ENCODE measurements at places on chromosomes 1 and 21.

DNA sequence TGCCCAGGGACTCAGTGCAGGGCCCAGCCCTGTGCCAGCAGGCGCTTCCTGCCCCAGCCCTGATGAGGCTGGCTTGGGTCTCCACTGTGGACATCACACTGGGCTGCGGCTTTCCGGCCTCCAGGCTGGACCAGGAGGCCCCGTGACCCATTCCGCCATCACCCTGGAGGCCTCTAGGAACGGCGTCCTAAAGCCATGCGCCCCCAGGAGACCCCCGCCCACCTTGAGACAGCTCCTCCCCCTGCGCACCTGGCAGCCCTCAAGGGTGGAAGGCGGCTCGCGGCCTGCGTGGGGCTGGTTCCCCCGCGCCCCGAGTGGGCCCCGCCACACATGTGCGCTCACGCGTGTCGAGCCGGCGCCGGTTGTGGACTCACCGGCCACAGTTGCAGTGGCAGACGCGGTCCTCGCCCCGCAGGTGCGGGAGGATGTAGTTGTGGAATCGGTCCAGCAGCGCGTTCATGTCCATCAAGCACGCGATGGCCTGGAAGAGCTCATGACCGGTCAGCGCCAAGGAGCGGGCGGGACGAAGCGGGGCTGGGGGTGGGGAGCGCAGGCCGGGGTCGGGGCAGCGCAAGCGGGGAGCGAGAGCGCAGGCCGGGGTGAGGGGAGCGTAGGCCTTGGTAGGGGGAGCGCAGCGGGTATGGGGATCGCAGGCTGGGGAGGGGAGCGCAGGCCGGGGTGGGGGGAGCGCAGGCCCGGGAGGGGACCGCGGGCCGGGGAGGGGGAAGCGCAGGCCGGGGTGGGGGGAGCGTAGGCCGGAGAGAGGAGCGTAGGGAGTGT lies 924 bp downstream of the TMEM240 start:
- DNase-seq: no peak

DNA sequence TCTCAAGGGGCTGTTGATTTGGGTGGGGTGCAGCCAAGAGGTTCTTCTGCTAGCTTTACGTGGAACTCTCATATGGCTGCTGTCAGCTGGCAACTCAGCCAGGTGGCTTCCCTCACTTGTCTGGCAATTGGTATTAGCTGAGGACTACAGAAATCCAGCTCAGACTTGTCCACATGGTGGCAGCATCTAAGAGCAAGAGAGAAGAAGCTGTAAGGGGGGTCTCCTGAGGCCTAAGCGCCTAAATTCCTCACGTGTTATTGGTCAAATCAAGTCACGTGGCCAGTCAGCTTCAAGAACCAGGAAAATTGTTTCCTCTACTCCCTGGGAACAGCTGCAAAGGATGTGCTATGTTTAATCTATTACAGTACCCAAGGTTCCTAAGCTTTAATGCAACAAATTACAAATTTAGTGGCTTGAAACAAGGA lies 4.2 kb upstream of the DYRK3 start:
- peak; percentile 59 for DNase-seq

DNA sequence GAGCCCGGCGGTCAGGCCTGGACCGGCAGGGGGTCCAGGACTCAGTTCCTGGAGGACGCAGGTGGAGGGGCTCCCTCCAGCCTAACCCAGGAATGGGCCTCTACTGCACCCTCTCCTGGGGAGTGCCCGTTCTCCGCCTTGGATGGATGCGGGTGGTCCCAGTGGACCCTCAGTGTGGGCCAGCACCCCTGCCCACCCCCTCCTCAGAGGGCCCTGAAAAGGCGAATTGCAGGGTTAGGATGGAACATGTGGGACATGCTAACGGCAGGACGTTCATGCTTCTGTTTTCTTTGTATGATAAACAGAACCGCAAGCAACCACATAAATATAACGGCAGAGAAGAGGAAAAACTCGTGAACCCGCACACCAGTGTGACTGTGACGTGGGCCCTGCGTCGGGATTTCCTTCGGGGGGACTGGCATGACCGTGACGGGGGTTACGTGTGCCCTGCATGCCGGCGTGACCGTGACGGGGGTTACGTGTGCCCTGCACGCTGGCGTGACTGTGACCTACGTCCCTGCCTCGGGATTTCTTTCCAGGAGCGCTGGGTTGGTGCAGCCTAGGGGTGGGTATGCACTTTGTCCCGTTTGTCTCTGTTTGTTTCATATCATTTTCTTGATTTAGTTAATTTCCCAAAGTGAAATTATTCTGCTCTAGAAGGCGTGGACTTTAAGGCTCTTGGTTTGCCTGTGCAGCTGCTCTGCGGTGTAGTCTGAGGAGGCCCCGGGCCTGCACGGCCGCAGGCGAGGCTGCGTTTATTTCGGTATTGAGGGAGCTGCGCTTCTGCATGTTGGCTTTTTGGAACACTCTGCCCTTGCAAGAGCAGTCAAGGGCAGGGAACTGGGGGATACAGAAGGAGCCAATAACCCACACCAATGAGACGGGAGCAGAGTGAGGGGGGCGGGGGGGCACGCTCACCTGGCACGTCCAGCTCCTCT lies 3.1 kb downstream of the FTCD start:
- peak; percentile 41 for DNase-seq

GRCh38 chr1:211543025-211543424 lies 35.9 kb downstream of the SLC30A1 start:
- DNase-seq: no peak

- no peak for DNase-seq
These were observed 71.0 kb downstream of the SIK1 start for GRCh38 chr21:43355925-43356289.

DNA sequence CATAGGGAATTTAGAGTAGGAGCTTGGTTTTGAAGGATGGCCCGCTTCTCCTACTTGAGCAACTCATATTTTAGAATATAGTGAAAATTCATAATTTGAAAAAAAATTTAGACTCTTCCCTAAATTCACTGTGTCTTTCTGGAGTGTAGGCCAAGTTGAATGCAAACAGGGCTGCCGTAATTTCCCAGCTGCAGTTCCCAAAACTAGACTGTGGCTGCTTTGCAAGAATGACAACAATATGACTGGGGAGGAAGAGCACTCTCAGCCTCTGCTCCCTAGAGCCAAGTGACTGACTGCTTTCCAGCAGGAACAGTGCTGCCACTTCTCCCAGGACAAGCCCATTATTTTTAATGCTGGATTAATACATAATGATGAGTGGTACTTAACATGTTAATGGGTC lies 209.0 kb downstream of the RHOU start:
- DNase-seq: no peak

- DNase-seq: no peak
These were observed 11.1 kb downstream of the MTX1 start for GRCh38 chr1:155219592-155220031.

GRCh38 chr21:18411565-18411964 lies 8.0 kb upstream of the TMPRSS15 start:
- no peak for DNase-seq

DNA sequence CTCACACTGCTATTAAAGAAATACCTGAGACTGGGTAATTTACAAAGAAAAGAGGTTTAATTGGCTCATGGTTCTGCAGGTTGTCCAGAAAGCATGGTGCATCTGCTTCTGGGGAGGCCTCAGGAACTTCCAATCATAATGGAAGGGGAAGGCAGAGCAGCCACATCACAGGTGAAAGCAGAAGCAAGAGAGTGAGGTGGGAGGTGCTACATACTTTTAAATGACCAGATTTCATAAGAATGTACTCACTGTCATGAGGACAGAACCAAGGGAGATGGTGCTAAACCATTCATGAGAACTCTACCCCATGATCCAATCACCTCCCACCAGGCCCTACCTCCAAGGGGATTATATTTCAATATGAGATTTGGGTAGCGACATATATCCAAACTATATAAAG lies 55.7 kb downstream of the MRPL39 start:
- no peak for DNase-seq

GRCh38 chr1:174194461-174194860 lies 35.1 kb downstream of the RABGAP1L start:
- DNase-seq: no peak

DNA sequence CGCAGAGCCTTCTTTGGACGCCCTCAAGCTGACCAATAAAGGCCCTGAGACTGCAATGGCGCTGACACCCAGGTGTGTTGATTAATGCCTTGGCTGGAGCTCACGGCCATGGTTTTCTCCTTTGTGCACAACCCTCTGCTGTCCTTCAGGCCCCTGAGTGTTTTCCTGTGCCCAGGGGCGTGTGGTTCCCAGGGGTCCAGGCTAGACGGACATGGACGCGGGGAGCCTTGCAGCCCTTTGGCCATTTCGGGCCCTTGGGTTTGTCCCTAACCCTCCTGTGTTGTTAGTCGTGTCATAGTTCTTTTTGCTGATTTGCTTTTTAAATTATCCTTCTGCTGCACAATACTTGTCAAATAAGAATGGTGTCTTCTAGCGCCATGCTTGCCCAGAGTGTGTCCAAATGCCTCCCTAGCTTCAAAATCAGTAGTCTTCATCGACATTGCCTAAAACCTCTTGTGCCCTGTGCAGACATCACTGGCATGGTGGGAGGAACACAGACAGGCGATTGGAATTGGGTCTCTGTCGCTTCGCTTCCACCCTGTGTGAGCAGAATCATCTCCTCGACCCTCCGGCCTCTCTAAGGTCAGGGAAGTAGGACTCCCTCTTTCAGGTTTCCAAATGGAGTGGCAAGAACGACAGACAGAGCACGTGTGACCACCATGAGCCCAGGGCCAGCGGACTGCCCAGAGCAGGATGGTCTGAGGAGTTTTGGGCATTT lies 1.9 kb downstream of the KRTAP10-4 start:
- DNase-seq: no peak

- DNase-seq: no peak
These were observed 275.7 kb upstream of the CAMK1G start for GRCh38 chr1:209307846-209308245.

All from pancreas (tissue), 10 donors.